ENCODE measurements at places on chromosomes 12 and 14. TPM values are rescaled to one million over a fixed set of nuclear protein-coding genes. Genes with fewer than 3 reads are reported as not detected.

DNA sequence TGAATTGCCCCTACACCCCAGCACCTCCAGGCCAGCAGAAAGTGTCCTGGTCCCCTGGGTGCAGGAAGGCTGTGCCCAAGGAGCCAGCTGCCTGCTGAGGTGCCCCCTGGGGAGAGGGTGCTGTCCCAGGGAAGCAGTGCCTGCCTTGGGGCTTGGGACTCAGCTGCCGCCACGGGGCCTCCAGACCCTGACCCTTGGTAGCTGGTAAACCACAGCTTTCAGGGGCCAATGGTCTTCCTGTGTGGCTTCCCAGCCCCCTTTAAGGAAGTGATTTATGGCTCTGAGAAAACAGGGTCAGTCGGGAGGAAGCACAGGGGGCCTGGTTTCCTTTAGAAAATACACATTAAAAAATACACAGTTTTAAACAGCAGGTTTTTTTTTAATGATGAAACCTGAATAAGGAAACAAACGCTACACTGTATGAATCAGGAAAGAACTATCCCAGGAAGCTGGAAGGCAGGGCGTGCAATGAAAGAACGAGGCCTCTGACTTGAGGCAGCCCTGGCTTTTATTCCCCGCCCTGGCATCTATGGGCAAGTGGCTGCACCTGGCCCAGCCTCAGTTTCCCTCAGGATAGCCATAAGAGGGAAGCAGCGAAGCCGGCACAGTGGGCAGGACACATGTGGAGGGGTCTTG is 40.6 kb upstream of the EML1 start:
- DNase-seq: peak; percentile 54

DNA sequence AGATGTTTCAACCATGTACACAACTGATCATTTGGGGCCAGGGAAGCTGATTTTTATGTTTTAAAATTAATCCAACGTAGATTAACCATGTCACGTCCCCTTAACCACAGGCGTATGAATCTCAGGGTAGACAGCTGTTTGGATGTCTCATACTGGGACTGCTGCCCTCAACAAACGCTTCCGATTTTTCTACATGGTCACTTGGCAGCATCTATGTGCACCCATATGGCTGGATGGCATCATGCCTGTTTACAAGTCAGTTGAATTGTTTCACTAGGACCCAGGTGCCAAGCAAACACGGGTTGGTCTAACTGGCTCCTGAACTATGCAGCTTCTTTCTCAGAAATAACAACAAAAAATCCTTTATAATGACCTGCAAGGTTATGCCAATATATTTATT is 393.8 kb downstream of the NPAS3 start:
- DNase-seq: no peak

- no peak for DNase-seq
Observed at GRCh38 chr12:68185598-68185997, 26.1 kb upstream of the IFNG start.

DNA sequence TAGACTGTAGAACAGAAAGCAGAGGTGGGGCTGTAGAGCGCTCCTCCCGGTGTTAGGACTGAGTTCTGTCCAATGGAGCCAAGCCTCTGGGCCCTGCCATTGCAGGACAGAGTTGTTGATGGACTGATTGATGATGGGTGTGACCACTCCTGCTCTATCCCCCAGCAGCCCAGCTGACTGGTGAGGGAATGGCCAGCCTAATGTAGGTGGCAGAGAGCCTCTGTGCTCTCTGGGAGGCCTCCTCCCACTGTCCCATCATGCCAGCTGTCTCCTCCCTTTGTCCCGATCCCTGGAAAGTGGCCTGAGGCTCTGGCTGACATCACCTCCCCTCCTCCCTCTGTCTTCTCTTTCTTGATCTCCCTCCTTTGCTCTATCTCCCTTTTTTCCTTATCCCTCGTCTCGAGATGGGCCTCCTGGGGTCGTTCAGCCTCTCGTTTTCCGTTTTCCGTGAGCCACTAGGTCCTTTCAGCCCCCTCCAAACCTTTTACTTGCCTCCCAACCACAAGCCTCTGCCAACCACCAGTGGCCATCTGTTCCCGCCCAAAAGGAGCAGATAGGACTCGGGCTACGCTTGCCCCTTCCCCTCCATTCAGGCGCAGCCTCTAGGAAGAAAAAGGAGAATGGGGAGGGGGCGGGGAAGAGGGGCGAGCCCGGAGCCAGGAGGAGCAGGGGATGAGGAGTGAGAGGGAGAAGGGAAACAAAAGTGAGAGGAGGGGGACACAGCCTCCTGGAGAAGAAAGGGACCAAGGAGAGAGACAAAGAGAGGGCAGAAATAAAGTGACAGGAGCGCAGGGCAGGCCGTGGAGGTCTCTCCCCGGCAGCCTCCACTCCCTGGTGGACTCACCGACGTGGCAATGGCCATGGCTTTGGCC is 572 bp downstream of the EFS start:
- DNase-seq: no peak

OVCH1 gene
- total RNA-seq: 1.2 TPM
